Lower lobe of right lung (tissue), 2 donors: ENCODE measurements at places on chromosomes 5 and 9.

GRCh38 chr5:168209244-168209995, 82.0 kb upstream of the WWC1 start:
- DNase-seq: no peak

- DNase-seq: no peak
These were observed 29.6 kb downstream of the CAPSL start for GRCh38 chr5:35908814-35909213.

GRCh38 chr5:151720215-151720614, 33.5 kb upstream of the SPARC start:
- DNase-seq: no peak

DNA sequence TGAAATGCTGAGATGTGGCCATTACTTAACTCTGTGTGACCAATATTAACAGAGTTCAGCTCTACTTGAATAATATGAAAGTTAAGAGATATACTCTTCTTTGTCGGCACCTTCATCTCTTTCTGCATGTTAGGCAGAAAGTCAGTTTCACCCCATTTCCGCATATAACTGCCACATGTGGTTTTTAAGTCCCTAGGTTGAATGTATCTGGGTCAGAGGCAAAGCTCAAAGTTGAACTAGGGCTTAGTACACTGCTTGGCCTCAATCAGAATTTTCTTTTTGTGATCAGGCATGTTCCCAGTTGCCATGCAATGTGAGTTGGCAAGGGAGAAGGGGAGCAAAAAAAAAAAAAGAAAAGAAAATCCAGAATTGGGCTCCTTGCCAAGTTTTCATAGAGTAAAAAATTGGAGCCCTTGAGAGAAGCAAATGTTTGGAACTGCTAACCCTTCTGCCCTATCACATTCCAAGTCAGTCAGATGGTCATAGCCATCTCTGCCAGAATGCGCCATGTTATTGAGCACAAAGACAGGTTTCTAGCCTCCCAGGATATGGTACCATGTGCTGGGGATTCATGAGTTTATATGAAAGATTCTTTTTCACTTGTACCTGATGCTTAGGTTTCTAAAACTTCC, 251.2 kb upstream of the RORB start:
- no peak for DNase-seq

- DNase-seq: no peak
These were observed 70.1 kb downstream of the KIAA1958 start for GRCh38 chr9:112556497-112557442.

DNA sequence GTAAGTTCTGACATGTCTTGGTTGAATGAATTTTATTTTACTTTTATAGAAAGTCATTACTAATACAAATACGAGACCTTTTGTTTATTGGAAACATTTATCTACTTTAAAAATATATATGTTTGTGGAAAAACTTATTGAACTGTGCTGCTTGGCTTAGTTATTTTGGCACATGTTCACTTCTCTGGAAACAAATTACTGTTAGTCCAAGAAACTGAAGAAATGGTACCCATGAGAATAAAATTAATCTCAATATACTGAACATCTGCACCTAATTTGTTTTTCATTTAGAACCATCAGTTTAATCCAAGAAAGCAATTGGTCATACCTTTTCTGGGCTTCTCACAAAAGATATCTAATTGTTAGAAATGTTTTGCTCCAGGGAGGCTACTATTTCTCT, 32.2 kb downstream of the INVS start:
- DNase-seq: no peak

GRCh38 chr9:135346438-135347050, 133.0 kb upstream of the PPP1R26 start:
- DNase-seq: no peak

- DNase-seq: no peak
These were observed 104.7 kb upstream of the PRRC1 start for GRCh38 chr5:127412698-127413097.

- DNase-seq: no peak
These were observed 93.1 kb downstream of the NXNL2 start for GRCh38 chr9:88628114-88628513.

- DNase-seq: no peak
These were observed 376.6 kb downstream of the SPOCK1 start for GRCh38 chr5:137122558-137122957.

DNA sequence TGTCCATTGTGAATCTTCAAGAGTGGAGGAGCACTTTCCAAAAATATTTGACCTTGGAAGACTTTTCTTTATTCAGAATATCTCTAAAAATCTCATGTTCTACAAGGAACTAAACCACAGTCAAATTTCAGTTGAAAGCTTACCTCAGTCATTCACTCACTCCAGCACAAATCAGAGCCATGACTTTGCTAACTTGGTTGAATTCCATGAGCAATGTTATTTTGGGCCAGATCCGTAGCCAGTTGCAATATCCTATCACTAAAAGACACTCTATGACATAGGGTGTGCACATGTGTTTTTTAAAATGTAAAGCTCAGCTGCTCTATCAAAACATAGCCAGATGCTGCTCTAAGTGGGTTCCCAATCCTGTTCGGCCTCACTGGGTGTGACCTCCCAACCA, 156.1 kb upstream of the ANKRD55 start:
- no peak for DNase-seq

DNA sequence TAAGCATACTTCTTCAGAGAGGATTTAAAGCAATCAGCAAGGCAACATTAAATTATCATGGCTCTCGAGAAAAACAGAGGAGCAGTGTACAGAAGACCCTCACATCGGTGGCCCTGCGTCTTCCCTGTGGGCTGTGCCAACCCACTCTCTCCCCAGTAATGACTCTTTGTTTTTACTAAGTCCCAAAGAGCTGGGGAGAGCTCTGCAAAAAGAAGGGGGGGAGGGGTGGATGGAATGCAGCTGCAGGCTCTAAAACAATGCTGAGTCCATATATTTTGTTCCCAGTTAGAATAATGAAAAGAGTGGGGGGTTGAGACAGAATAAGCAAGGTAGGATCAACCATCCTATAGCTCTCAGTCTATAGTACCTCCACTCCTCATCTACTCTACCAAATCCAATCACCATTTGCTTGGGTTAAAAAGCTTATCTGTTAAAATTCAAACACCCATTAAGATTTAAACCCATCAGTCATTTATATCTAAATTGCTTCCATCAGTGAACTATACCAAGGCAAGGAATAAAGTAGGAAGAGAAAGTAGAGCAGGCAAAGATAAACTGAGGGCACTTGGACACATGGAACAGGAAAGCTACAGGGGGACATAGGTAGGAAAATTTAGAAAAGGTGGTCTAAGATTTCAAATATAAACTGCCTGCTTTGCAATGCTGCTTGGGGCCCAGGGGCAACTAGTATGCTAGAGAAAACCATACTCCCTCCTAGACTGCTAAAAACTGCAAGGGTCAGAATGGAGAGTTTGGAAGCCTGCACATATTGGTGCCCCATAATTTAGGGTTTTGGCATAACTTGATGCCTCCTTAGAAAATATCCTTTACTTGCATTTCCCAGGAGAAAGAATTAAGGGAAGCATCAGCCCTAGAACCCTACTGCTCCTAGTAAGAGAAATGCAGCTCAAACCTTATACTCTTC, 20.6 kb downstream of the ELL2 start:
- DNase-seq: no peak

GRCh38 chr9:136692185-136693134, 5.2 kb upstream of the AGPAT2 start:
- no peak for DNase-seq

DNA sequence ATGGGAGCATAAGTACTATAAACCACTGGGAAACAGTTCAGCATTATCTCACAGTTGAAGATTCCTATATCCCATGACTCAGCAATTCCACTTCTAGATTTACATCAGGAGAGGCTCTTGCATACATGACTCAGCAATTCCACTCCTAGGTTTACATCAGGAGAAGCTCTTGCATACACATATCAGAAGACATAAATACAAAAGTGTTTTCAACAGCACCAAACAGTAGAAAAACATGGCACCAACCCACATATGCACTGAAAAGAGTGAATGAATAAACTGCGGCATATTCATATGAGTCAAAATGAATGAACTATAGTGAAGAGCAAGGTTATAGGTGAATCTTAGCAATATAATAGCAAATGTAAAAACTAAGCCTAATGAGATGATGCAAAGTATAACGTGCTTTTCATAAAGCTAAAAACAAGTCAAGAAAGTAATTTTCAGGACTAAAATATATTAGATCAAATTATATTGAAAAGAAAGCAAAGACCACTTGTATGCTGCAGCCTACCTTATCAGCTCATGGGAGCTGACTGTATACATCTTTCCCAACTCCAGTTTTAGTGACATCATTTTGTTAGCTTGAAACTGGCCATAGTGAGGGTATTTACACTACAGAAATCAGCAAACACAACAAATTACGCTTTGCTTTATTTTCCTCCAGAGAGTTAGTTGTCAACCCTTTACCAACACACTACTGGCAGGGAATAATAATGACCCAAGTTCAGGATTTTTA, 95.8 kb downstream of the ANKRD18B start:
- DNase-seq: no peak

- DNase-seq: no peak
These were observed 38.5 kb upstream of the FAM81B start for GRCh38 chr5:95352691-95353090.
